ENCODE measurements at places on chromosomes 3 and 15.

GRCh38 chr3:168051531-168052471, 43.9 kb downstream of the GOLIM4 start:
- no peak for DNase-seq

- DNase-seq, result no peak
Measured at GRCh38 chr3:20890111-20890519, 704.1 kb upstream of the SGO1 start.

- DNase-seq, result no peak
Measured at GRCh38 chr3:38558864-38559263, 62.7 kb downstream of the EXOG start.

- DNase-seq, result no peak
Measured at GRCh38 chr3:184821034-184821433, 9.1 kb downstream of the VPS8 start.

GRCh38 chr3:148331081-148331846, 366.4 kb upstream of the AGTR1 start:
- no peak for DNase-seq

DNA sequence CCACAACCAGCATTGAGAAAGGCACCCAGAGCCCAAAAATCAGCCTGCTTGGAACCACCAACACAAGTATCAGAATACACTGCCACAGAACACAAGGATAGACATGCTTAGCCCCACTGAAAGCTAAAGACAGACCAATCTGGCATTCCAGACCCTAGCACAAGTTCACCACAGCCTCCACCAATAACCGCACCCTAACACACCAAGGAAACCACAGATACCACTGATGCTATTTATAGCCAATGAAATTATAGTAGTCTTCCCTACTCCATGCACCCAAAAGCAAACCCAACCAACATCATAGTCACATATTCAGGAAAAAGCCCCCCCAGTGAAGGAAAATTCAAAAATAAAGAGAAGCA, 83.9 kb upstream of the STT3B start:
- DNase-seq, result no peak

- DNase-seq, result no peak
Measured at GRCh38 chr15:32855942-32856341, 138.1 kb downstream of the GREM1 start.

GRCh38 chr3:23669541-23670255, 136.1 kb upstream of the UBE2E1 start:
- no peak for DNase-seq

DNA sequence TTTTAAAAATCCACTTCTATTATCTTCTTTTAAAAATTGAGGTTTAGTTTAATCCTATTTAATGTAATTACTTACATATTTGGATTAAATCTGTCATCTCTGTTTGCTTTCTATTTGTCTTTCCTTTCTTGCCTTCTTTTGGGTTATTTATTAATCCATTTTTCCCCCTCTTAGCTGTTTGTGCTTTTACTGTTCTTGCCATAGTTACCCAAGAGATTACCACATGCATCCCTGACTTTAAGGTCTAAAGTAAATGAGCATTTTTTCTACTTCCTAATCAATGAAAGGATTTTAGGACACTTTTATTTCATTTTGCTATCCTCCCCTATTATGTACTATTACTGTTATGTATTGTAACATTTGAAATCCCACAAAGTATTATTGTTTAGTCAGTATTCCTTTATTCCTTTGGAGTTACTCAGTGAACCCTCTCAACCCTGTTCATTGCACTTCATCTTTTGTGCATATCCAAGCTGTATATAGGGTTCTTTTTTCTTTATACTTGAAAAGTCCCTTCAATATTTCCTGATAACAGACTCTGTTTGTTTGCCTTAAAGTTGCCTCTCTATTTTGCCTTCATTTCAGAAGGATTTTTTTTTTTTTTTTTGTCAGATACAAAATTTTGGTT, 62.7 kb downstream of the MEF2A start:
- no peak for DNase-seq

DNA sequence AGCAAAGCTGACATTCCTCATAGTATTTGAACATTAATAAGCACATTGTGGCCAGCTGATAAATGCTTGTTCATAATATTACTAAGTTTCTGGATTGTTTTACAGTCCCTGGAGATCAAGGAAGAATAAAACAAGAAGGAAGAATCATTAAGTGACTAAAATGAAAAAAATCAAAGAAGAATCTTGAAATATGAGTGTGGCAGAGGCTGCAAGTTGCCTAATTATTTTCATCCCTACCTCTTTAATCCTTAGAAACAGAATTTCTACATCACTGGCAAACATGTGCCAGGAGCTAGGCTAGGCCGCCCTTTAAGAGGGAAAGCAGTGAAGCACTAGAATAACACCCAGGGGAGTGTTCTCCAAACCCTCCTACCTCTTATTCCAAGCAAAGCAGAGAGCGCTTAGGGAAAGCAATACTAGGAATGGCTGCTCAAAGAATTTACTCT, 98.9 kb downstream of the MAGI1 start:
- DNase-seq, result no peak

DNA sequence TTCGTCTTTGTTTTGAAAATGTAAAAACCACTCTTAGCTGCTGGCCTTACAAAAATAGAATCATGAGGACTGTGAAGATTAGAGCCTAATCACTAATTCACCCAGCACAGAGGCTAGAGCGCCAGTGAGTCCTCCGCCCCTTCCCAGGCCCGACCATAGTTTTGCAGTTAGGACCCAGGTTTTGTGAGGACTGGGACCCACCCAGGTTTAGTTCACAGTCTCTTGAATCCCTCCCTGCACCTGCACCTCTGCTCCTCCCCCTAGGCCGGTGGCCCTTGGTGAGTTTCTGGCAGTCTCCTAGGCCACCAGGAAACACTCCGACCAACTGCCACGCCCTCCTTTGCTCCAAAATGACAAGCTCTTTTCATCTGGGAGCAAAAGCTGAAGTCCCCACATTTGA, 136.0 kb upstream of the CCDC54 start:
- no peak for DNase-seq

DNA sequence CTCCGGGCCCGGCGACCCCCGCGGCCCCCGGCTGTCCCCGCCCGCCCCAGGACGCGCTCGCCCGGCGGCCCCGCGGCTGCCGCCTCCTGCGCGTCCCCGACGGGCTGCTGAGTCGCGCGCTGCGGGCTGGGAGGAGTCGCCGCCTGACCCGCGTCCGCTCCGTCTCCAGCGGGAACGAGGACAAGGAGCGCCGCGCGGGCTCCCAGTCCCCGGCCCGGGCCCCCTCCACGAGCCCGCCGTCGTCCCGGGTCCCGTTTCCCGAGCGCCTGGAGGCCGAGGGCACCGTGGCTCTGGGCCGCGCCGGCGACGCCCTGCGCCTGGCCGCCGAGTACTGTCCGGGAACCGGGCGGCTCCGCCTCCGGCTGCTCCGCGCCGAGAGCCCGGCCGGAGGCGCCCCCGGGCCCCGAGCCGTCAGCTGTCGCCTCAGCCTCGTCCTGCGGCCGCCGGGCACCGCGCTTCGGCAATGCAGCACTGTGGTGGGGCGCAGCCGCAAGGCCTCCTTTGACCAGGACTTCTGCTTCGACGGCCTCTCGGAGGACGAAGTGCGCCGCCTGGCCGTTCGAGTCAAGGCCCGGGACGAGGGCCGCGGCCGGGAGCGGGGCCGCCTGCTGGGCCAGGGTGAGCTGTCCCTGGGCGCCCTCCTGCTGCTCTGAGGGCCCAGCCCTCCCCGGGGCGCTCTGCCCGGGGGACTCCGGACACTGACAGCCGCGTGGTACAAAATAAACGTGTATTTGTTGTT, 1.5 kb downstream of the C2CD4A start:
- DNase-seq, result peak; percentile 12

GRCh38 chr3:6438031-6438430, 422.9 kb upstream of the GRM7 start:
- no peak for DNase-seq

- no peak for DNase-seq
Measured at GRCh38 chr3:110881069-110881468, 190.5 kb upstream of the NECTIN3 start.

Data from stimulated activated CD4-positive, alpha-beta T cell treated with anti-CD3 and anti-CD28 coated beads, Interleukin-4, amount 100 ng/mL, for 24 hours (primary cell).